ENCODE measurements at places on chromosomes 6 and 20.

DNA sequence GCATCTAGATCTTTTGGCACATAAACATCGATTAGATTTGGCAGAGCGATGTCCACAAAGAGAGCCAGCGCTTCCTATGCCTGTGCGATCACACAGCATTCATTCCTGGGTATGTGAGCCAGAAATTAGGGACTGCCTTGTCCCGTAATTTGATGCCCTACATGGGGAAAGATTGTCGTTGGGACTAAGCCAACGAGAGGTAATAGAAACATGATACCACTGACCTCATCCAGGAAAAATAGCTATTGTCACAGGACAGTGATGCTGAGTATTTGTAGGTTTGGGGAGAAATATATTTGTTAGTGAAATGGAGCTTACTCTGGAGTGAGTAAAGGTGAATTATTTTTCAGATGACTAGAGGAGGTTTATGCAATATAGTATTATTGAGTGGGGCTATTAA lies 154.0 kb downstream of the TSHZ2 start:
- DNase-seq: no peak

DNA sequence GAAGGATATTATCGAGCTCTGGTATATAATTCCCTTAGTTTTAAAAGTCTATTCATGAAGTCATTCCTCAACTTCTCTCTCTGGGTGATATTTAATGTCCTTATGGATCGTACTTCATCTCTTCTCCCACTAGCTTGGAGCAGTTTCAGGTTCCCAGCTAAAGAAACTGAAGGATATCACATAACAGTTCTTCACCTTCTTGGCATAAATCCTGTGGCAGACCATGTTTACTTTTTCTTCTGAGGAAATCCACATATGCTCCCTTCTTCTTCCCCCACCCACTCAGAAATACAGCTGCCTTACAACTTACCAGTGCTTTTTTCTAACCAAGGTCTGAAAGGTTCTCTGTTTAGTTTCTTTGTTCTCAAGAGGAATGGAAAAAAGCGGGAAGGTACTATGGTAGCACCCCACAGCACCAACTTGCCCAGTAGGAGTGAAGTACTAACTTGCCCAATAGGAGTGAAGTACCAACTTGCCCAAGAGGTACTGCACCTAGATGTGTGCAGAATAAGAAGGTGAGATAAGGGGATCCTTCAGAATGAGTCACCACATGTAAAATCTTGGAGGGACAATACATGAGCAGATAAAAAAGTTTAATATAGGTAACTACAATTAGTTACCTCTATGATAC lies 53.1 kb downstream of the TSPYL4 start:
- DNase-seq: no peak

- no peak for DNase-seq
These were observed 58.6 kb downstream of the CPNE5 start for GRCh38 chr6:36780442-36781177.

DNA sequence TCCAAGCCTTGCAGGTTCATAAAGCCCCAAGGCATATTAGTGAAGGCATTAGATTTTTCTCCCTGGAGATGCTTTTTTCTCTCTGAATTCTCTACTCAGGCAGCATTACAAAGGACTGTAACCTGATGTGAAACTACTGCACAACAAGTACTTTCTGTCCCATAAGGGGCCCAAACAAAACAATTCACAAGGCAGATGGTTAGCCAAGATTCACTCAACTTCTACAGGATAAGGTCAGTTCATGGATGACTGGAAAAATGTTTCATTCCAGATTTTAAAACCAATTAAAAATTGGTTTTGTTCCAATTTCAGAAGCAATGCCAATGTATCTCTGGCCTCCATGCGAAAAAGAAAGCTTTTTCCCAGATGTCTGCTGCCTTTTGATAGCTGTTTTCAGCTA lies 181.8 kb downstream of the KHDC1L start:
- DNase-seq: no peak

DNA sequence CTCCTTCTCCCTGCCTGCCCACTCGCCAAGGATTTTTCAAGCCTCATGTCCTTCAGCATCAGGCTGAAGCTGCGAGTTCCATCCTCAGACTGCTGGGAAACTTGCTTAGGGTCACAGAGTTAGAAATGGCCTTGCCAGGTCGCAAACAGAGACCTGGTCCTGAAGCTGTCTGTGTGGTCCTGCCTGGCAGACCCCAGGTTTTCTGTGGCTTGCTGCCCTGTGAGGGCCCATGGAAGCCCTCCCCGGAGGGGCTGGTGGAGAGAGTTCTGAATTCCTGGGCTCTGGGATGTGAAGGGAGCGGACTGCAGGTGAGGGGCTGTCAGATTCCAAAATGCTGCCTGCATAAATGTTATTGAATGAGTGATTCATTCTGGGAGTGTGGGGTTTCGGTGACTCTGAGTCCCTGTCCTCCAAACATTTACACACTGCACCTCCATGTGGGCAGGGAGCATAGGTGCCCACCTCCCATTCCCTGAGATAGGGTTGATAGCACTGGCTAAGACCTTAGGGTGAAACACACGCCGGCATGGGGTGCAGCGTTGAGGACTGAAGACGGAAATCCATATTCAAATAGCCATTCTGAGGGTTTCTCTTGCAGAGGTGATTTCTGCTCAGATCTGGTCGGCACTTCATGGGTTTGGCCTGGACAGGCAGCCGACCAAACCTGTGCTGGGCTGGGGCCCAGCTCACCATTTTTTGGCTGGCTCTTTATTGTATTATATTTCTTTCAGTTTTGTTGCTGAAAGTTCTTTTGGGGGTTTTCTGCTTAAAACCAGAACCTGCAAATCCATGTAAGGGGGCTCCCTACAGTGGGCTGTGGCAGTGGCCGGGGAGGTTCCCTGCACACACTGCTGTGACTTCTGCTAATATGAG lies 21.8 kb upstream of the IRF4 start:
- DNase-seq: no peak

DNA sequence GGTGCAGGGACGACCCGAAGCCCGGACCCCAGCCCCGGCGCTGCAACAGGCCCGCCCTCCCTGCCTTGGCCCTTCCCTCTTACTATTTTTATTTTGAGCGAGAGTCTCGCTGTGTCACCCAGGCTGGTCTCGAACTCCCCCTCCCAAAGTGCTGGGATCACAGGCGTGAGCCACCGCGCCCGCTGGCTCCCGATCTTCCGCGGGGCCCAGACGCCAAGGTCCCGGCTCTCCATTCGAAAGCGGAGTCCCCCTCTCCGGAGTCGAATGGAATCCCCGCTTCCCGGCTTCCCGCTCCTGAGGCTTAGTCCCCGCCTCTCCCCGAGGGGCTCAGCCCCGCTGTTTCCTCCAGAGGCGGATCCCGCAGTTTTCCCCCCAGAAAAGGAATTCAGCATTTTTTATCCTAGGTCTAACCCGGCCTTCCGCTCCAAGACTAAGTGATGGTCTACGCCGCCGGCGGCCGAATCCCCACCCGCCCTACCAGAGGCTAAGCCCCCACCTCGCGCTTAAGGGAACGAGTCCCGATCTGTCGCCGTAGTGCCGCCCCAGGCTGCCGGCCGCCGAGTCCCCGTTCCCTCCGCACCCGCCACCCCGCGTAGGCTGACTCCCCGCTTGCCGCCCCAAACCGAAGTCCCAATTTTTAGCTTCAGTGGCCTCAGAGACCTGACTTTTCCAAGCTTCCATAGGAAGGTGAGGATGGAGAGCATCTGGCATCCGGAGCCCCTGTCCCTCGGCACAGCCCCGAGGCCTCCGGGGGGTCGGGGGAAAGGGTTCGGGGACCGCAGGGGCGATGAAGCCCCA lies 11.5 kb upstream of the TMC2 start:
- DNase-seq: peak; percentile 57

GRCh38 chr20:35341366-35342028 lies 49.3 kb upstream of the FAM83C start:
- no peak for DNase-seq

- DNase-seq: no peak
These were observed 5.1 kb upstream of the EPHA7 start for GRCh38 chr6:93424303-93425064.

GRCh38 chr6:144395014-144395413 lies 109.9 kb downstream of the UTRN start:
- no peak for DNase-seq

- no peak for DNase-seq
These were observed 485.4 kb downstream of the CDKAL1 start for GRCh38 chr6:21019614-21020013.

GRCh38 chr6:16524380-16524707 lies 236.9 kb downstream of the ATXN1 start:
- DNase-seq: no peak

All from fibroblast of skin of left biceps (primary cell).